ENCODE measurements at places on chromosomes 3 and 15. TPM values are rescaled to one million over a fixed set of nuclear protein-coding genes. Genes with fewer than 3 reads are reported as not detected.

Gene TPM1
- 333 TPM for total RNA-seq

DNA sequence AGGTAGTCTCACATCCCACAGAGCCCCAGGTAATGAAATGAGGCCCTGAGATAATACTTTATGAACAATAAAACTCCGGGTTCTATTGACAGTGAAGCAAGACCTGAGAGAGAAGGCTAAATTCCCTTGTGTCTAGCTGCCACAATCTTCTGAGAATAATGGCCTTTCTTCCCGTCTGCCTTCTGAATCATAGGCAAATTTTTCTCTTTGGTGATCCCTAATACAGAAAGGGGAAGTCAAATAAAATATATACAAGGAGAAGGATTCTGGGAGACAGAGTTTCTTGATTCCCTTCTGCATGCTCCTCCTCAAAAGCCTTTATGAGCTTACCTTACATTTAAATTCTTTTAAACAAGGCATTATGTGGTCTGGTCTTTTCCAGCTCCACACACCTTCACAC is 29.9 kb upstream of the CCR2 start:
- DNase-seq: no peak

- no peak for DNase-seq
Measured at GRCh38 chr15:59295261-59296001, 77.2 kb downstream of the MYO1E start.

- DNase-seq: peak; percentile 39
Measured at GRCh38 chr15:70437882-70438451, 325.4 kb downstream of the UACA start.

- no peak for DNase-seq
Measured at GRCh38 chr15:99502661-99503060, 63.1 kb upstream of the MEF2A start.

Gene CPLX3
- total RNA-seq: 0.66 TPM

GRCh38 chr3:33544126-33544525 is 103.9 kb upstream of the UBP1 start:
- no peak for DNase-seq
